ENCODE measurements at places on chromosomes 7 and 10.

DNA sequence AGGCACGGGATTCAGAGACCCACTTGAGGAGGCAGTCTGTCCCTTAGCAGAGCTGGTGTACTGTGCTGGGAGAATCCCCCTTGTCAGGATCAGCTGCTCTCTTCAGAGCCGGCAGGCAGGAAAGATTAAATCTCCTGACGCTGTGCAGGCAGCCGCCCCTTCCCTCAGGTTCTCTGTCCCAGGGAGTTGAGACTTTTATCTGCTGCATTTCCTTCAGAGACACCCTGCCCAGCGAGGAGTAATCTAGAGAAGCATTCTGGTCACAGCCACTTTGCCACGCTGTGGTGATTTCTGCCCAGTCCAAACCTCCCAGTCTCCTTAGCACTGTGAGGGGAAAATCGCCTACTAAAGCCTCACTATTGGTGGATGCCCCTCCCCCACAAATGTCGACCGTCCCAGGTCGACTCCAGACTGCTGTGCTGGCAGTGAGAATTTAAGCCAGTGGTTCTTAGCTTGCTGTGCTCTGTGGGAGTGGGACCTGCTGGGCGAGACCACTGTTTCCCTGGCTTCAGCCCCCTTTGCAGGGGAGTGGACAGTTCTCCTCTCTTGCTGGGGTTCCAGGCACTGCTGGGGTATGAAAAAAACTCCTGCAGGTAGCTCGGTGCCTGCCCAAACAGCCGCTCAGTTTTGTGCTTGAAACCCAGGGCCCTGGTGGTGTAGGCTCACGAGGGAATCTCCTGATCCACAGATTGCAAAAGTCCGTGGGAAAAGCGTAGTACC lies 265.4 kb downstream of the ZWINT start:
- no peak for DNase-seq

- DNase-seq = no peak
Measured at GRCh38 chr10:113927440-113927839, 73.0 kb downstream of the NHLRC2 start.

DNA sequence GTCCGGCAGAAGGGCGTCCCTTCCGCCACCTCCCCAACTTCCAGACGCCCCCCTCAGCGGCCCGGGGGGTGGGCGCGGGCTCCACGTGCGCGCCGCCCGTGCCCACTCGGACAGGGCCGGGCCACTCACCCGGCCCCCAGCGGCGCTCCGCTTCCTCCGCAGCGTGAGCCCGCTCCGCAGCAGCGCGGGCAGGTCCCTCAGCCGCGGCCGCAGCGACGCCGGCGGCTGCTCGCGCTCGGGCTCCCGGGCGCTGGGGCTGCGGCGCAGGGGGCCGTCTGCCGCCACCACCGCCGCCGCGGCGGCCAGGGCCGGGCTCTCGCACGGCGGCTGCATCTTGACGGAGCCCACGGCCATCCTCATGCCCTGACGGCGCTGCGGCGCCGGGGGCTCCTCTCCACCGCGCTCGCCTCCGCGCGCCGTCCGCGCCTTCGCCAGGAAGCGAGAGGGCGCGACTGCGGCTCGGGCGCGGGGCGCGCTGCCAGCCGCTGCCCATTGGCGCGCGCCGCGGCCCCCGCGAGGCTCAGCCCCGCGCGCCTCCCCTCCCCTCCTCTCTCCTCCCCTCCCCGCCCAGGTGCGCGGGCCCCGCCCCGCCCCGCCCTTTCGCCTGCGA lies at the start of gene RAPGEF5:
TSS of gene RAPGEF5 (minus strand) at position 454 of the 610 bp plus-strand sequence. CDS start at position 360, 94 bp downstream.
- peak; percentile 88 for DNase-seq

DNA sequence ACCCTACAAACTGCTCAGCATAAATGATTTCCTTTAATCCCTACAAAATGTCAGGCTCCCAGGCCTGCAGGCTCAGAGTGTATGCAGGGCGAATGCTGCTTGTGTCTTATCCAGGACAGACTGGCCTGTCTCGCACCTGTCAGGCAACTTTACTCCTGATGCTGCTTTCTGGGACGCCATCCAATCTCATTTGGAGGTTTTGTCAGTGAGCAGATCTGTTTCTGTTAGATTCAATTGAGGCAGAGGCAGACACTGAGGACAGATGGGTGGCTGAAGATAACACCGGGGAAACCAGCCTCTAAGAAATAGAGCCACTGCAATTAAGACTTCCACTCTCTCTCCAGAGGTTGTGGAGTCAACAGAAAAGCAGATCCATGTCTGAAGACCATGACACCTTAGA lies 115.6 kb downstream of the DPP6 start:
- no peak for DNase-seq

DNA sequence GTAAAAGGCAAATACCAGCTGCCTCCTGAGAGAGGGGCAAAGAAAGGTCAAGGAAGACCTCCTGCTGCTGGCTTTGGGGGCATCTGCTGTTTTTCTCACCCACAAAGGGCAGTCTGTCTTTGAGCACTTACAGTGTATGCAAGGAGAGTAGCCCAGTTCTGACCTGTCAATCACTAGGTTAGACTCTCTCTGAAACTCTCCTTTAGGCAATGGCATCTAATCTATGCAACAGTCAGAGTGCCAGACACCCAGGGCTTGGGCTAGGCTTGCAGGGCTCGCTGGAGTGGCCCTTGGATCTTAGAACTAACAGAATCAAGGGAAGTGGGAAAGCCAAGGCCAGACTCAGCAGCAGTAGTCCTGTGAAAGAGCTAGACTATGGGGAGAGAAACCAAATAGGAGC lies 522.9 kb downstream of the NRG3 start:
- DNase-seq = peak; percentile 41

GRCh38 chr7:4449263-4449662 lies 232.8 kb upstream of the FOXK1 start:
- DNase-seq = no peak

GRCh38 chr7:143426479-143427142 lies 16.6 kb upstream of the TAS2R60 start:
- DNase-seq = no peak

DNA sequence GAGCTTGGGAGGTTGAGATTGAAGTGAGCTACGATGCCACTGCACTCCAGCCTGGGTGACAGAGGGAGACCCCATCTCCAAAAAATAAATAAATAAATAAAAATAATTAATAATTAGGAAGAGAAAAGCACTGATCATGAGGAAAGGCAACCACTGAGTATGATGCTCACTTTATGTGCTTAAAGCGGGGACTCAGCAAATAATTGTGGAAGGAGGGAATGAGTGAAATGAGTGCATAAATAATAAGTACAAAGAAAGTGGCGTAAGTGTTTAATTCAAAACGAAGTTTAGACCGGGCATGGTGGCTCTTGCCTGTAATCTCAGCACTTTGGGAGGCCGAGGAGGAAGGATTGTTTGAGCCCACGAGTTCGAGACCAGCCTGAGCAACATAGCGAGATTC lies 94.9 kb upstream of the MKLN1 start:
- DNase-seq = no peak

GRCh38 chr7:28807396-28807994 lies 150.6 kb downstream of the TRIL start:
- DNase-seq = no peak

- DNase-seq = no peak
Measured at GRCh38 chr7:22675421-22675820, 51.6 kb upstream of the IL6 start.

GRCh38 chr10:33930079-33930478 lies 595.6 kb upstream of the NRP1 start:
- no peak for DNase-seq

DNA sequence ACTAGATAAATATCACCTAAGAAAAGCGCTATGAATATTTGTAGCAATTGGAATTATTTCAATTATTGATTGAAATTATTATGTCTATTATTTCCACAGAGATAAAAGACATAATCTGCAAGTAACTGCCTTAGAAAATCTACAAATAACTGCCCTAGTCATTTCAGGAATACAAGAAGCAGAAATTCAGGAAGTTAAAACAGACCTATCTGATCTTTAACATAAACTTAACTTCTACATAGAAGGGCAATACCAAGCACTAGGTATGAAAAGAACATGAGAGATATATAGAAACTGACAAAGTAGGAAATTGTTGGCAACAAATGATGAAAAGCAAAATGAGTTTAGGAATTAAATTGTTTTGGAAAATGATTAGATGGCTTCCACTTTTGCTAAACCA lies 31.8 kb upstream of the AKR1B10 start:
- no peak for DNase-seq

- DNase-seq = no peak
Measured at GRCh38 chr10:71494980-71495381, 98.3 kb downstream of the CDH23 start.

DNA sequence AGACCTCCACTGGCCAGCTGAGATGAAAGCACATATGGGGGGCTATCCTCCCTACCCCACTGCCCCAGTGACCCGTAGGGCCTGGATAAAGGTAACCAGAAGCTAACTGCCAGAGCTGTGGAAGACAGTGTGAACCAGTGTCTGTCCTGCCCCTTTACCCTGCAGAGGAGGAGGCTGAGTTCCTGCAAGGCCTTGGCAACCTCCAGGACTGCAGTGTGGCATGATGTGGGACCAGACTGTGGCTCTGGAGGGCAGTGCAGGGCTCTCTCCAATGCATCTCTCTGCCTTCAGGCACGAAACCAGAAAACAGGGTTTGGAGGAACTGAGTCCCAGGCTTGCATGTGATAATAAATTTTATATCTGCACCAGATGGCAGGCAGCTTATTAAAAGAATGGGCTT lies 93.1 kb downstream of the EPC1 start:
- no peak for DNase-seq

DNA sequence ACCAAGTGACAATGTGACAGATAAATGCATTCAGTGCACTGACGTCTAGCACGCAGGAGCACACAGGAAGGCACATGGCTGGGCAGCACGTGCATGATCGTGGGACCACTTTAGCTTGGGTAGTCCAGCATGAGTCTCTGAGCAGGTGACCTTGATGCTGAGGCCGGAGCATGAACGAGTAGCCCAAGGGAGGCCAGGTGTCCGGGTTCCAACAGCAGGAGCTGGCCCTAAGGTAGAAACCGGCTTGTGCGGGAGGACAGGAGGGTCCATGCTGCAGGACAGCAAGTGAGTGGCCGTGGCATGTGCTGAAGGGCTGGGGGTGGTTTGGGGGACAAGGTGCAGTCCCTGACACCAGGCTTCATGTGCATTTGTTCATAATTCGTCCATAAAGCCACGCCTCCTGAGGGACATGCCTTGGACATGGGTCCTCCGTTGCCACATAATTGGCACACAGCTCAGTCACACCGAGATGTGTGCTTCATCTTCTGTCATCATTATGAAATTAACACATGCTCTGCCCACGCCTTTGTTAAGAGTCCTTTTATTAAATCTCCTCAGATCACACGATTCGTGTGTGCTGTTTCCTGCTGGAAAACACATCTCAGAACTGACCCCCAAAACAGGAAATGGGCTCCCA lies 3.1 kb upstream of the STK32C start:
- no peak for DNase-seq

GRCh38 chr7:47421456-47421855 lies 160.5 kb downstream of the TNS3 start:
- DNase-seq = no peak

GRCh38 chr7:30519122-30519521 lies 14.5 kb upstream of the GGCT start:
- no peak for DNase-seq

All from iPS-NIHi11 (cell line).